Adipocyte (in vitro differentiated cells): ENCODE measurements at places on chromosomes 3 and 15.
A peak's percentile ranks its signal among the peaks of the same experiment; 100 is the strongest.

DNA sequence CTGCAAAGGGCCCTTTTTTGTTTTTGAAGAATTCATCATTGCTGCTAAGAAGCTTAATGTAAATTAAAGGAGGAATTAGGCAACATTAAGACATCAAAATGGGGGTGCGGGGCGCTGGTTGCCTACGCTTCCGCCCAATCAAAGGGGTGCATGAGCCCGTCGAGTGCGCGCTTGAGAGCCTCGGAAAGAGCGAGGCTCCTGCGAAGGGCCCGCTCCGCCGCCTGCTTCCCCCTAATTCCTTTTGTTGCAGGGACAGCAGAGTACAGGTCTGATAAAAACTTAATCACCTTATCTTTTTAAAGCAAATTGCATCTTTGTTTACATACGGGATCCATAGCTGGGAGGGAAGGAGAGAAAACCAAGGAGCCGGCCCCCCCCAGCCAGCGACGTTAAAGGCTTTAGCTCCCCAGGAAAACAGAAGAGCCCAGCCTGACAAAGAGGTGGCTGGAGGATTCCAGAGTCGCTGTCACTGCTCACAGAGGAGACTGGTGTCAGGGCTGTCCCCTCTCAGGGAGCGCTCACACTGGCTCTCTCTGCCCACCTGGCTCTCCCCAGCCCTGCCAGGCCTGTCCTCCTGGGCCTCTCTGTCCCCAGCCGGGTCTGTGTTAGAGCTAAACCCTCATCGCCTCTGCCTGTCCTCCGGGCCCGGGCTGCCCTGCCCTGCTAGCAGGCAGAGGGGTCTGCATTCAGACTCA is 67.3 kb downstream of the DNAJB8 start:
- DNase-seq, result no peak

DNA sequence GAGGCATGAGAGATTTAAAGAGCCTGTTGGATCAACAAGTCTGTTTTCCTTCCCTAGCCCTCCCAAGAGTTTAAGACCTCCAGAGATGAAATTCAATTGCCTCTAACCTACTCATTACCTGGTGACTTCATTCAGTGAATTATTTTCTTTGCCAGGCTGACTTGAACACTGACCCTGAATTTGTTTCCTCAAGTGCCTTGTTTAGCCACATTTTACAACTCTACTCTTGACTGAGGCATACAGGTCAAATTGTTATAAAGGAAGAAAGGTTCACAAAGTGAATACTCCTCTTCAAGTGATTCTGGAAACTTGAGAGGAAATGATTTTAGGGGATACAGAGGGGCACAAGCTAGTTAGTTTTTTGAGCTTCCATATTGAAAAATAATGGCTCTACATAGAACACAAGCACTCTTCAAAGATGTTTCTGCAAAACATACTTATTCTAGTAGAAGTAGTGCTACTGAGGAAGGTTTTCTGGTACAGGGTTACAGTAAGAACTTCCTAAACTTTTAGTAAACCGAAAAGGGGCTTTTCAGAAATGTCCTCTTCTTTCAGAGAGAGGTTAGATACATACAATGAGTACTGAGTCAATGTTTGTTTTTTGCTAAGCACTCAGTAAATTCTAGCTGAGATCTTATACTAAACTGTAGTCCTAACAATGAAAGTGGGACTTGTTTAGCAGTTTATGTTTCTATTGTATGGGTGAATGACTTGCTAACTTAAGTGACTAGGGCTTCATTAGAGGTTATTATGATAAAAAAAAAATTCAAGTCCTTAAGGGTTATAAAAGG is 137.4 kb upstream of the SATB1 start:
- DNase-seq, result no peak

DNA sequence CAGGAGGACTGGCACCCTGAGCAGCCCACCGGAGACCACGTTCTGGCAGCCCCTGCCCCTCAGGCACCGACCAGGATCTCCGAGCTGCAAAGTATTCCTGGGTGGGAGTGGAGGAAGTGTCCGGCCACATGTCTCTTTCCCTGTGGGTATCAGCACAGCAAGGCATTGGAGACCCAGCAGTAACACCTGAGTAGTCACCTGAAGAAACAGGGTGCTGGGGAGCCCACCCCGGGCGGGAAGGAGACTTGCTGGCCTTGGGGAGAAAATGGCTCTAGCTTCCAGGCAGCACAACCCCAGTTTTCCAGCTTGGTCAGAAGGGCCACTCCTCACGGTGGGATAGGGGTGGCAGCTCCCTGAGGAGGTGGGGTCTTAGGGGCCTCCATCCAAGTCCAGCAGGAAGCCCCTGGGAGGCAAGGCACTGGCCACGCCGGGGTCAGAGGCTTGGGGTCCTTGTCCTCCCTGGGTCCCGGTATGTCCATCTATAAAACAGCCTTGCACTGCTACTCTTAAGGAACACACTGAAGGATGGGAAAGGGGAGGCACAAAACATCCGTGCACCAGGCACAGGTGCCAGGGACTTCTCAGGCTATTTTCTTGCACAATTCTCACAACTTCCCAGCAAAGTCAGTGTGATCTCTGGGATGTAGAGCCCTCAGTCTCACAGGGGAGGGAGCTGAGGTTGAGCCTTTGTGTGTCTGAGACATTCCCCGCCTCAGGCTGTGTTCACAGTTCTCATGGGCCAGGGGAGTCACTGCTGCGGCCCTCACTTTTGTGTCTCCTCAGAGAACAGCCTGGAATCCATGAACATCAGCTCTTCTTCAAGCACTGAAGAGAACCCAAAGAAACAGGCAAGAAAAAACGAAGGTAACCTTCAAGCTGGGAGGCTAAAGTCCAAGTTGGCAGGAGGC is 11.9 kb downstream of the CFAP100 start:
- DNase-seq, result no peak

GRCh38 chr3:72763751-72764440 is 84.3 kb downstream of the SHQ1 start:
- peak; percentile 38 for DNase-seq

- DNase-seq, result no peak
Observed at GRCh38 chr3:77040216-77040615, 317 bp downstream of the ROBO2 start.

DNA sequence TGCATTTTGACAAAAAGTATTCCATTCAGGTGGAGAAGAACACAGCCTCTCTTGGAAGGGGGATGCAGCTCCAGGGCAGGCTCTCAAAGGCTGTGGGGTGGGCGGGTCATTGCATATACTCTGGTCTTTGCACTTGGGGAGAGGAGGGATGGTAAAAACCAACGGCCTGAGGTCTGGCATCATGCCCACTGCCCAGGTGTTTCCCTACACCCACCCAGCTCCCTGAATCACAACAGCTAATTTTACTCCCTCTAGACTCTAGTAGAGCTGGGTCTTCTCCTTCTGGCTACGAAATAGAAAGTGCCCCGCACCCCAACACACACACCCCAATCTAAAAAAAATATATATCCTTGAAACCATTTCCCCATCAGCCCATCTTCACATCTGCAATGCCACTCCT is 1.0 kb downstream of the MYLK start:
- no peak for DNase-seq

DNA sequence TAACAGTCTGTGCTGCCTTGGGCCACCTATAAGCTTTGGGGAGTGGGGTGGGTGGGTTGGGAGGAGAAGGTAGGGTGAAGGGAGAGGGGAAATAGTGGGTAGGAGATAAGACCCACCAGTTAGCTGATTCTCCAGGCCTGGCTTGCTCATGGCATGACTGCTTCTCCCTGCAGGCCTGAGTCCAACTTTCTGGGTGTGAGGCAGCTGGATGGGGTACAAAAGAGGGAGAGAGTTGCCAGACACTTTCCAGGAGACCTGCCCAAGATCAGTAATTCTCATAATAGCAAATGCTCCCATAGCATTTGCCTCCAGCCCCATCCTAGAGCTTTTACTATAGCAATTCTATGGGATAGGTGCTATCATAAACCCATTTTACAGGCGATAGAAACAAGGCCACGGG is 7.7 kb downstream of the CGNL1 start:
- DNase-seq, result no peak

- peak; percentile 25 for DNase-seq
Observed at GRCh38 chr3:97863031-97863430, 41.2 kb downstream of the CRYBG3 start.

DNA sequence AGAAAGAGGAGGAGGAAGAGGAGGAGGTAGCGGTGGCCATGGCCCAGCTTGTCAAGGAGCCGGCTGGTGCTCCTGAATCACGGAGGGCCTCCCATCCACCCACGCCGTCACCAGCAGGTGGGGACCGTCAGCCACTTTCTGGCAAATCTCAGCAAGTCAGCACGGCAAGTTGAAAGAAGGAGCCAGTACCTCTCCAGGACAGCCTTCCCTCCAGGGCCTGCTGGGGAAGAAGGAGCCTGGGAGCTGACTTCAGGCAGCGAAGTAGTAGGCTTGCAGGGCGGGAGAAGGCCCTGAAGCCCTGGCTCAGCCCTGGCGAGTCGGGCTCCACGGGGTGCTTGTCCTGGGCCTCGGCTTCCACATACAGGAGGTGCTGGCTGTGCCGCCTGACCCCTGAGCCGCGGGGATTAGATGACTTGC is 99.2 kb upstream of the TRPM1 start:
- DNase-seq, result peak; percentile 6

DNA sequence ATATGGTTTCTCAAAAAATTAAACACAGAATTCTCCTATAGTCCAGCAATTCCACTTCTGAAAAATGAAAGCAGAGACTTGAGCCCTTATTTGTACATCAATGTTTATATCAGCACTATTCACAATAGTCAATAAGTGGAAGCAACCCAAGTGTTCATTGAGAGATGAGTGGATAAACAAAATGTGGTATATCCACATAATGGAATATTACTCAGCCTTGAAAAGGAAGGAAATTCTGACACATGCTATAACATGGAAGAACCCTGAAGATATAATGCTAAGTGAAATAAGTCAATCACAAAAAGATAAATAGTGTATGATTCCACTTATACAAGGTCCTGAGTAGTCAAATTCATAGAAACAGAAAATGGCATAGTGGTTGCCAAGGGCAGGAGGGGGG is 76.6 kb downstream of the MTHFS start:
- DNase-seq, result no peak

DNA sequence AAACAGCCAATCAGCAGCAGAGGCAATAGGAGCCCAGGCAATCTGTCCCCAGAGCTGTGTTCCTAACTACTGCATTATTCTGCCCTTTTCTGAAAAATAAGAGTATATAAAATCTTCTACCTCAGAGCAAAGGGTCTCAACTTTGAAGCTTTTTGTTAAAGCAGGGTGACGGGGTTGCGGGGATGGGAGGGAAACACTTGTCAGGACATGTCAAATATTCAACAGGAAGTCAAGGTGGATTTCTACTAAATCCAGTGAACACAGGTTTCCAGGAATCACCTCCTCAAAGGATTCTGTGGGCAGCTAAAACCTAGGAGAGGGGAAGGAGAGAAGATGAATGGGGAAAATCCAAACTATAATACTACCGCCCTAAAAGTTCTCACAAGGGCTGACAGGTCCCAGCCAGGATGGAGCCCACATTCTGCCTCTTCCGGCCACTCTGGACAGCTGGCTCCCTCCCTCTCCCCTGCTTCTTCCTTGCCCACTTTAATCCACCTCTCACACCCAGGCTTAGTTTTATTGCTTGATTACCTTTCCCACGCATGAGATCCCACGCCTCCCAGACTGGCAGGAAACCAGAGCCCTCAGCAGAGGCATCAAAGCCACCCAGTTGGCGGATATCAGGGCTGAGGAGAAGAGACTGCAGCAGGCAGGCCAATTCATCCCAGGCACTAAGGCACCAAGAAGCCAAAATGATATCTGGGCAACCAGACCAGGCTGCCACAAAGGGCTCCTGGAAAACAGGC is 77.2 kb downstream of the OSBPL10 start:
- no peak for DNase-seq

DNA sequence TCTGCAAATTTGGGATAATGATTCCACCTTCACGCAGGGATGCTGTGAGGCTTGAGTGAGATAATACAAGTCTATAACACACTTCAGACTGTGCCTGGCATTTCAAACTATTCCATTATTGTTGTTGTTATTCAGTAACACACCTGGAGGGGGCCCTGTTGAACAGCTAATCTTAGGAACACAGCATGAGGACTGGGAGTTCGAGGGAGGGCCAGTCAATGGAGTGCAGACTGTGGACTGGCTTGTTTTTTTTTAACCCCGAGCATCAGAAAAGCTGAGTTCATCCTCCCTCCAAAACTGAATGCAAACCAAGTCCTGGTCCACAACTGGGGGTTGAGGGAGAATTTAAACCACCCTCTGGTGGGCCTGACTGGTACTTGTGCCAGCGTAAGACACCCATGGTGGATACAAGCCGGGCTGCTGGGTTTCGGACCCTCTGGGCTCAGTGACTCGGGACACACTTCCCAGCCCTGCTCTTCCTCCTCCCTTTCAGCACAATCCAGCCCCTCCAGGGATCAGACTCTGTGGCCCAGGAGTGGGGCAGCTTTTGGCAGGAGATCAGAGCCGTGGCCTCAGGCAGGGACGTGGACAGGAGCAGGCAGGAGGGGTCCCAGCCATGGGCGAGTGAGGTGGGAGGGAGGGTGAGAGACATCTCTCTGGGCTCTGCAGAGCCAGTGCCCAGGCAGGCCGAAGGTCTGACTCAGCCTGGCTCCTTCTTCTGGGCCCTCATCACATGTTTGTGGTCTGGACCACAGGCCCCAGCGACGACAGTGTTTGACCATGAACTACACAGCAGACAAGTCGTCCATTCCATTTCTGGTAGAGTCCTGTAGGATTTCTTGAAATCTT is 36.3 kb upstream of the MEX3B start:
- peak; percentile 84 for DNase-seq

GRCh38 chr3:52431459-52432223 is 13.3 kb downstream of the SEMA3G start:
- no peak for DNase-seq
